H9 (cell line): ENCODE measurements at places on chromosomes 2 and 18. TPM values are rescaled to one million over a fixed set of nuclear protein-coding genes. Genes with fewer than 3 reads are reported as not detected.

DTYMK gene
- 75.6 and 76.0 TPM in 2 replicates for total RNA-seq

PLGLB1 gene
- 0.97 and 1.2 TPM in 2 replicates for total RNA-seq

SLC30A3 gene
- total RNA-seq: 2.5 and 3.4 TPM in 2 replicates

EGR4 gene
- total RNA-seq: 0.85 and 1.2 TPM in 2 replicates

ITGA6 gene
- total RNA-seq: 78.3 and 78.9 TPM in 2 replicates

GPR45 gene
- not detected in 2 replicates for total RNA-seq

GRCh38 chr18:9855681-9856080 is 30.1 kb upstream of the TXNDC2 start:
- no peaks in the 10 kb centered on the region for H3K4me1 ChIP-seq
- peaks cover 6% of the 10 kb centered on the region for H3K36me3 ChIP-seq
- H3K27me3 ChIP-seq: no peaks in the 10 kb centered on the region
- H3K4me3 ChIP-seq: no peak overlapping the region
- DNase-seq: no peak

GRCh38 chr2:15331787-15332186 is 229.3 kb downstream of the NBAS start:
- no peaks in the 10 kb centered on the region for H3K4me1 ChIP-seq
- H3K27ac ChIP-seq: no peak overlapping the region
- H3K27me3 ChIP-seq: no peaks in the 10 kb centered on the region
- H3K4me3 ChIP-seq: no peak overlapping the region
- peaks cover 2% of the 10 kb centered on the region; the same call in 1 of the 2 replicates for H3K36me3 ChIP-seq
